Tongue (tissue), 3 donors: ENCODE measurements at places on chromosomes 3 and 15.

- DNase-seq, result no peak
Observed at GRCh38 chr15:41301587-41301986, 30.8 kb downstream of the OIP5 start.

GRCh38 chr3:185330238-185330637, 32.7 kb upstream of the MAP3K13 start:
- DNase-seq, result no peak

GRCh38 chr3:149003653-149004305, 12.4 kb downstream of the GYG1 start:
- DNase-seq, result no peak

DNA sequence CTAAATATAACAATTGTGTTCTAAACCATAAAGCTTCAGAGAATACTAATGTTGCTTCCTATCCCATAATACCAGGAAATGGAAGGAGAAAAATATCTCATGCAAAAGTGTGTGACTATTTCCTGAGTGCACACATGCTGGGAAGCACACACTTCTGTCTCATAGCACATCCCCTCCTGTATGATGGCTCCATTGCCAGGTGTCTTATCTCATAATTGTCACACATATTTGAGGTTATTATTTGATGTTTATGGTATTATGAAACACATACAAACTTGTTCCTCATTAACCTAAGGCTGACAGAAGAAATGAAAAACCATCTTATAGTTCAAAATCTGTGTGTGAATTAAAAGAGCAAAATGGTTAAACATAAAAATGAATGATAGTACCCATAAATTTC, 65.4 kb downstream of the SERP1 start:
- no peak for DNase-seq

GRCh38 chr15:57611938-57612337, 20.2 kb downstream of the MYZAP start:
- peak; percentile 57 for DNase-seq

- DNase-seq, result no peak
Observed at GRCh38 chr3:154168998-154169795, 48.0 kb downstream of the ARHGEF26 start.

DNA sequence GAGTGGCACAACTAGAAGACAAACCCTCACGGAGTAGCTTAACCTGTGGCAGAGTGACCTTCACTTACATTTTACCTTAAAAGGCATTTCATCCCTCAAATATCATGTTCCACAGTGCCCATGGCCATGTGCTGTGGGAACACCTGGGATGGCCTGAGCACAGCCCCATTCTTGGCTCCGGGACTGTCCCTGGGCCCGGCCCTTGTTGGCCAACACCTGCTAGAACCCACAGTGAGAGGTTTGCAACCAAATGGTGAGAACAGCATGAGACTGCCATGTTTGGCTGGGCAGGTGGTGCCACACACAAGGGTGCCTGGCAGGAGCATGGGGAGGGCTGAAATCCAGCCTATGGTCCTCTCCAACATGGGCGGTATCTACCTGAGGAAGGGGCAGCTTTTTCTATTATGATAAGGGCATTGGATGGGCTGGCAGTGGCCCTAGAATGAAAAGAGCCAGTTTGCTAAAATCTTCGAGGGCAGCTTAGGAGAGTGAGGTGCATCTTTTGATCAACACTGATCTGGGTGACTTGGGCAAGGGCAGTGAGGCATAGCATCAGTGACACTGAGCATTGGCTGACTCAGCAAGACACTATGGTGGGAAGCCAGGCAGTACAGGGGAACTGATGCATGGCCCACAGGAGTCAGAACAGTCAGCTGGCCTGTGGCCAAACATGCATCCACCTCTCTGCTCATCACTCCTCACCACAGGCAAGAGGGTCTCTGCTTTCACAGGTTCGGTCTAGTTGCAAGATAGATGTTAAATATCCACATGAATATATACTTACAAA, 53.9 kb downstream of the SYNM start:
- DNase-seq, result no peak

DNA sequence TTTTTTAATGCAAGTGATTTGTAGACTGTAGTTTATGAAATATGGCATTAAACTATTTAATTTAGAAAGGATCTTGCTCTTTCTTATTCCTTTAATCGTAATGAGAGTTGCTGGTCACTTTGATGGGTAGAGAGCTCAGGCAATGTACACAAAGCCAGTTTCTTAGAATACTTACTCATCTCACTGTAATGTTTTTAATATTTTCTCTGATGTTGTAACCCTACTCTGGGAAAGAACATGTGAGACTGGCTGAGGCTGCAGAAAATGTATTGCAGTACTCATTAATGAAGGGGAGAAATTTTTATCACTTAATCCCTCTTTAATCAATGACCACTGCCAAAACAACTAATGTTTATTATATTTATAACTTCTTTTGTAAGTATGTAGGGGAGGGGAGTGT, 479.4 kb upstream of the KCNMB2 start:
- no peak for DNase-seq

DNA sequence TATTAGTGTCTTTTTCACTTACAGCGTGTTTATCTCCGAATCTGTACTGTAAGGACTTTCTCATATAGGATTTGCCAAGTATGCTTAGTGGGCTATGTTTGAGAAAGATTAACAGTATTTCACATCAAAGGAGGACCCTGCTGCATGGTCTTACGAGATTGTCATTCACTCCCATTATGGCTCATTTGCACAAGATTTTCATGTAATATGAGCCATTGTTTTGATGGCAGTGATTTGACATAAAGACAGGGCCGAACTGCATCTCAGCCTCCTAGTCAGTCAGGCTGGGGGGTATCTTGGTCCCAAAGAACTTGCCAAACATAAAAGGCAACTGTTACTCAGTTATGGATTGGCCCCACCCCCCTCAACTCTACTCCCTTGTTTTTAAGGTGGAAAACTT, 205.9 kb downstream of the ZIC1 start:
- peak; percentile 5 for DNase-seq

DNA sequence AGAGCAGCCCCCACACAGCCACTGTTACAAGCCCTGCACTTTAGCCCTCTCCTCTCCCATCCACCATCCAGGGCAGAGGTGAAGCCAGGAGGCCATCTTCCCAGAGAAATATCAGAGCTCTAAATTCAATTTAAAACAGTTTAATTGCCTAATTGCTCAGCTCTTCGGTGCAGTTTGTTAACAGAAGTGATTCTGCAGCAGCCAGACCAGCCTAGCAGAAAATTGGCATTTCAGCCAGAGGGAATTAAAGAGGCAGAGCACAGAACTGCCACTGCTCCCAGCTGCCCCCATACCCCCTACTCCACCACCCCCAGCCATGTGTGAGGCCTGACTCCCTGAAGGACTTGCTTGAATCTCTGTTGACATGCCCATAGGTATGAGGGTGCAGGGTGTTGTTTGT, 38.5 kb downstream of the TPRA1 start:
- no peak for DNase-seq
